ENCODE measurements at places on chromosomes 6 and 20.

DNA sequence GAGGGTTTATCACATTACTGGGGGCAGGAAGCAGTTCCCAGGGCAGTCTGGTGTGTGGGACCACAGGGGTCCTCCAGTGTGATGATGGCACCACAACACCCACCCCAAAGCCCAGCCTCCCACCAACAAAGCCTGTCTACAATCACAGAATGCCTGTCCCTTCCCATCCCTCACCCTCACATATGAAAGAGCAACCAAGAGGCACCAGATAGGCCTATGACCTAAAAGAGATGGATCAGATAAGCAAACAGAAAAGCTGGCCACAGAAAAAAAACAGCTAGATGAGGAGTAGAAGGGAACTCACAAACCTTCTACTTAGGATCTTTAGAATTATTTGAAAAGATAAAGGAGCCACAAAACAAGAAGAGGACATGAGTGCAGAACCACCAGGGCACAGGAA, 54.3 kb downstream of the SERAC1 start:
- DNase-seq, result no peak

DNA sequence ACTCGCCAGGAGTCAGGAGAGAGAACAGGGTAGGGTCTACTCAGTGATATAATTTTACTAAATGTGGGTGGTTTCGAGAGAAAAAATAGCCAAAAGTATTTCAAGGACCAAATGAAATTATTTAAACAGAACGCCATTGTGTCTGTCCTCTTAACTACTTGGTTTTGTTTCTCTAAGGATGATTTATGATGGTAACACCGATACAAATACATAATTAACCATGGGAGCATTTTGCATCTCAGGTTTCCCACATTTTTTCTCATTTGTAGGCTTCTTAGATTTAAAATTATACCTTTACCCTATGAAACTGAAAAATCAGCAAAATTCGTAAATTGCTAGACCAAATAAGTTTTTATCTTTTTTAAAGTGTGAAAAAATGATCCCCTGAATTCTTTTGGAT, 188.2 kb downstream of the ZFP64 start:
- DNase-seq, result peak; percentile 19

DNA sequence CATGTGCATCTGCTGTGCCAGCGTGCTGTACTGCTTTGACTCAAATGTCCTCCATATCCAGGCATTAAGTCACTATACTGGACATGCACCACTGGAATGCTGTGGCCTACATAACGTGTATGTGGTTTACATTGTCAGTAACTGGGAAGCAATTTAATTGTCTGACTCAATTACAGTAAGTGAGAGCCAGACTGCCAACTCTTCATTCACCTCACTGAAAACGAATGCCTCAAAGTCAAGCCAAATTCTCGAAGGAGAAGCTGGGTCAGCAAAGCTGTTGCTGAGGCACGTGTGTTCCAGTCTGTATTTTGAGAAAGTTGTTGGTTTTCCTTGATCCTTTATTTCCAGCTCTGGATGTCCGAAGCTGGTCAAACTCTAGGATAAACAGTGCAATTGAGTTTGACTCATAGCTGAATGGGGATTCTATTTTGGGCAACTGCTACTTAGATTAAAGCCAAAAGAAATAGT, 534.3 kb downstream of the COL12A1 start:
- no peak for DNase-seq

DNA sequence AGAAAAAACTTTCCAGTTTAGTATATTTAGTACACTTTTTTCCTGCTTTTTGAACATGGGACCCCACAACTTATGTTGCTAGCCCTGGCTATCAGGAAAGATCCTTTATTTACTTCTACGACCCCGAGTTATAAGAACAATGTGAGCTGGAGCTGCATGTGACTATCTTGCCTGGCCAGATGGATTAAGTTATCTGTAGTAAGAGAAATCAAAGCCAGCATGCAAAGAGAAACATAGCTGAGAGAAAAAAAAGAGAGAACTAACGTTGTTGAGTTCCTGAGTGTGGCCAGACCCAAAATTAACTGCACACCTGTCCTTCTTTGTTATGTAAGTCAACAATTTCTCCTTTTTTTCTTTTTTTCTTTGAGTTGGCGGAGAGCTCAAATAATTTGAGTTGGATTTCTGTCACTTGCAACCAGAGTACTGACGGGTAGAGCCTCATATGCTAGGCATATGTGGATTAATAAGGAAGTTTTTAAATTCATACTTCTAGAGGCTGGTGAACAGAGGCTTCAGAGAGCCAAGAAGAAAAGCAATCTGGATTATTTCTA, 219.5 kb downstream of the HACE1 start:
- no peak for DNase-seq

DNA sequence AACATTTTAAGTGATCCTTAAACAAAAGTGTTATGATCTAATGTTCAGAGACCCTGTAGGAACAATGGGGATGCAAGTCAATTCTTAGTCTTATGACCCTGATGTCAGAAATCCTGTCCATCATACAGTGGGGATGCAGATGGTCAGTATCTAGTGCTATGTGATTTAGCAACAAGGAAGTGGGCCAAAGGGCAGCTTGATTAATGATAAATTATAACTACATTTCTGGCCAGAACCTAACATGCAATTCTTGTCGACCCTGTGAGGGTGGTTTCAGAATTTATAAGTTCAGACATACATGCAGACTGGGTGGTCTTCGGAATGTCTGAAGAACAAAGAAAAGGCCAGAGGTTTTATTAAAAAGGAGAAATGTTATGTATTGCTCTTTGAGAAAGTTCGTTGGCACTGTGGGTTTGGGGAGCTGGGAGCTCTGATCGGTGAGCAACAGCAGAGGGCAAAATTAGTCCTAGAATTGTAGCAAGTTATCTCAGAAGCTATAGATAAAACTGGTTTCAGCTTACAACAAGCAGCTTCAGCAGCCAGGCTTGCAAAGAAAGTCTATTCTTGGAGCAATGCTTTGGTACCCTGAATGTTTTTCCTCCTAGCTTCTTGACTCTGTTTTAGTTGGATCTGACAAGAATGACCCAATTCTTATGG, 50.8 kb downstream of the RPF2 start:
- DNase-seq, result no peak

- no peak for DNase-seq
These were observed 4.2 kb downstream of the SCRT2 start for GRCh38 chr20:671252-672030.

GRCh38 chr6:43970068-43970912, 157.0 kb downstream of the MRPL14 start:
- DNase-seq, result no peak

DNA sequence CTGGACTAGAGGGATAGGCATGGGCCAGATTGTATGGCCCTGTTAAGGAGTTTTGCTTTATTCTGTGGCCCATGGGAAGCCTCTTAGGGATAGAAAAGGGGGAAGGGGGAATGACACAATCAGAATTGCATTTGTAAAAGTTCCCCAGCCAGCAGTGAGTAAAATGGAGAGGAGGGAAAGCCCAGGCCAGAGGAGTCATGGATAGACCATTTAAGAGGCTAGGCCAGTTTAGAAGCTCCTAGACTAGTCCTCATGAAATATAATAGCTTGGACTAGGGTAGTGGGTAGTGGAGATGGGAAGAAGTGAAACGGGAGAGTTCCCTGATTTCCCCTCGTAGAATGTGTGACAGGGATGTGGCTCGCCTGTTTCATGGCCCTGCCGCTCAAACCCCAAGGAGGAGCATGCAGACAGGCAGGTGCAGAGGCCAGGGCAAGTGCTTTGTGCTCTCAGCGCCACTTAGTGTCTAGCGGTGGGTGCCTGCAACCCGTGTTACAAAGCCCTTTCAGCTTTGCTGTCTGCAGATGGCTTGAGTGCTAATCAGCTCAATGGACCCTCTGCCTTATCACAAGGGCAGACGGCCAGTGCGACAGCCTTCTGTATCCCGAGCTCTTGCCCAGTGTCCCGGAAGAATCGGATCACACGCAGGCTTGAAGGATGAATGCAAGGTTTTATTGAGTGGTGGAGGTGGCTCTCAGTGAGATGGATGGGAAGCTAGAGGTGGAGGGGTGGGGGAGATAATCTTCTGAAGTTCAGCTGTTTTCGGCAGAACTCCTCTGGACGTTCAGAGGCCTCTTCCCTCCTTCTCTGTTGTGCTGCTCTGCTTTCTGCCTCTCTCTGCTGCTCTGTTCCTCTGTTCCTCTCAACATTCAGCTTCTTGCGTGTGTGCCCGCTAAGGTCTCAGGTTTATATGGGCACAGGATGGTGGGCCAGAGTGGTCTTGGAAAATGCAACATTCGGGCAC, 141.1 kb downstream of the CEP57L1 start:
- no peak for DNase-seq

DNA sequence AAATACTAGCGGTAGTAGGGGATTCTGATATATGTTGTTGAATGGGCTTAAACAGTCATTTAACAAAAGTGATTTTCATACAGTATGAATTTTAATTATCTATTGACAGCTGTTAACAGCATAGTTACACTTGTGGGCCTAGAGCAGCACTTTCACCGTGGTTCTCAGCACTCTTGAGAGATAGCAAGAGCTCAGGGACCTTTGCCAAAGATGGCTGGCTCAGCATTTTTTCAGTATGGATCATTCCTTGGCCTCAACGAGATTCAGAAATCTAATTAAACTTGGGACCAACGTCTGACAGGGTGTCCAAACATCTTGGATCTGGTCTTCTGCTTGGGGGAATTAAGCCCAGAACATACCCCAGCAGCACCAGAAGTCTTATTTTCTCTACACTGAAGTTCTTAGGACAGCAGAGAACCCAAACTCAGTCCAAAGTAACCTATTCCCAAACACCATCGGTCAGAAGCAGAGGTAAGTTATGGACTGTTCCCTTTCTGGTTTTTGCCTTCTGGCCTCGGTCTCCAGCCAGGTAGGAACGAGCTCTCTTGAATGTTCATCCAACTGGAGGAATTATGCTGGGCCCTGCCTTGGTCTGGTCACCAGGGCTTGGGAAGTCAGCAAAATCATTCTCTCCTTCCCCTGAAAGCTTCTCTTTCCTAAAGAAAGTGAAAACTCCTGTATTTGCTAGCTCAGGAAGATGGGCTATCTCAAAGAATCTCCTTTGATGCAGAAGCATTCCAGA, 25.7 kb downstream of the PRPH2 start:
- DNase-seq, result no peak

DNA sequence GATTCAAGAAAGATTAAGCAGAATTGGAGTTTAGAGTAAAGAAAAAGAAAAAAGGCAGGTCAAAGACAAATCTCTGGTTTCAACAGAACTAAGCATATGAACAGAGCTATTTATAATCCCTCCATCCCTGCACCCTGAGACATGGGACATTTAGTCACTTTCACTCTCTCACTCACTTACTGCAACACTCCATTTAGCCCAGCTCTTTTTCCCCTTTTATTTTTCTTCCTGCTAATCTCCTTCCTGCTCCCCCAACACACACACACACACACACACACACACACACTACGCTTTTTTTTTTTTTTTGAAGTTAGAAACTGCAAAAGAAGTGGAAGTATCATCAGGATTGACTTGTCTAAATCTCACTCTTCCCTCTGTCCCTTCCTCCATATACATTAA, 45.1 kb upstream of the TBC1D7 start:
- no peak for DNase-seq

GRCh38 chr6:157273756-157274470, 49.4 kb downstream of the TMEM242 start:
- DNase-seq, result peak; percentile 49

GRCh38 chr6:89299466-89299850, 15.6 kb downstream of the GABRR2 start:
- DNase-seq, result no peak

- DNase-seq, result no peak
These were observed 287.6 kb downstream of the ESR1 start for GRCh38 chr6:152094992-152095592.

GRCh38 chr6:148819852-148820251, 73.0 kb downstream of the UST start:
- no peak for DNase-seq

DNA sequence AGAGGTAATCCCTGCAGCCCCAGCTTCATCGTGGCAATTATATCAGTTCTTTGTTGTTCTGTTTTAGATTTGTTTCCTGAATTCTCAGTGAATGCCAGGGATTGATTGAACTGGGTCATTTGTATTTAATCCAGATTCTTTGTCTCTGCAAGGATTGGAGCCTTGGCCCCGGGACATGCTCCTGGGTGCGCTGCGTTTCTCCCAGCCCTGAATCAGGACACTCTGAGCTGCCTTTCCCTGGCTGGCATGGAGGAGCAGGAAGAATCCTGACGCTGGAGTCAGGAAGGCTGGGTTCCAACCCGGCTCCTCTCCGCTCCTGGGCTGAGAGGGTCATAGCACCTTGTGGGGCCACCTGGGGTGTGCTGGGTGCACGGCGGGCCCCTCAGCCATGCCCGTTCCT, 545.6 kb downstream of the QKI start:
- DNase-seq, result no peak

GRCh38 chr20:34535857-34536256, 19.6 kb downstream of the DYNLRB1 start:
- DNase-seq, result no peak

DNA sequence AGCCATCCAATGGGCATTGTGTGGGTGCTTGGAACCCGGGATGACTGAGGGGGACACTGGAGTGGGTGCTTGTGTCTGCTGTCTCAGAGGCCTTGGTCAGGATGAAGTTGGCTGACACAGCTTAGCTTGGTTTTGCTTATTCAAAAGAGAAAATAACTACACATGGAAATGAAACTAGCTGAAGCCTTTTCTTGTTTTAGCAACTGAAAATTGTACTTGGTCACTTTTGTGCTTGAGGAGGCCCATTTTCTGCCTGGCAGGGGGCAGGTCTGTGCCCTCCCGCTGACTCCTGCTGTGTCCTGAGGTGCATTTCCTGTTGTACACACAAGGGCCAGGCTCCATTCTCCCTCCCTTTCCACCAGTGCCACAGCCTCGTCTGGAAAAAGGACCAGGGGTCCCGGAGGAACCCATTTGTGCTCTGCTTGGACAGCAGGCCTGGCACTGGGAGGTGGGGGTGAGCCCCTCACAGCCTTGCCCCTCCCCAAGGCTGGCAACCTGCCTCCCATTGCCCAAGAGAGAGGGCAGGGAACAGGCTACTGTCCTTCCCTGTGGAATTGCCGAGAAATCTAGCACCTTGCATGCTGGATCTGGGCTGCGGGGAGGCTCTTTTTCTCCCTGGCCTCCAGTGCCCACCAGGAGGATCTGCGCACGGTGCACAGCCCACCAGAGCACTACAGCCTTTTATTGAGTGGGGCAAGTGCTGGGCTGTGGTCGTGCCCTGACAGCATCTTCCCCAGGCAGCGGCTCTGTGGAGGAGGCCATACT, 49.4 kb downstream of the PYGB start:
- no peak for DNase-seq

GRCh38 chr20:60144404-60144803, 186.2 kb downstream of the CDH26 start:
- DNase-seq, result no peak

GRCh38 chr6:57263739-57264138, 41.6 kb upstream of the RAB23 start:
- DNase-seq, result no peak

GRCh38 chr6:138105880-138106664, 1.1 kb downstream of the PERP start:
- peak; percentile 76 for DNase-seq

All from NCI-H748 treated with DMSO at 0.1 percent for 48 hours (cell line).